ENCODE measurements at places on chromosomes 3 and 15.

DNA sequence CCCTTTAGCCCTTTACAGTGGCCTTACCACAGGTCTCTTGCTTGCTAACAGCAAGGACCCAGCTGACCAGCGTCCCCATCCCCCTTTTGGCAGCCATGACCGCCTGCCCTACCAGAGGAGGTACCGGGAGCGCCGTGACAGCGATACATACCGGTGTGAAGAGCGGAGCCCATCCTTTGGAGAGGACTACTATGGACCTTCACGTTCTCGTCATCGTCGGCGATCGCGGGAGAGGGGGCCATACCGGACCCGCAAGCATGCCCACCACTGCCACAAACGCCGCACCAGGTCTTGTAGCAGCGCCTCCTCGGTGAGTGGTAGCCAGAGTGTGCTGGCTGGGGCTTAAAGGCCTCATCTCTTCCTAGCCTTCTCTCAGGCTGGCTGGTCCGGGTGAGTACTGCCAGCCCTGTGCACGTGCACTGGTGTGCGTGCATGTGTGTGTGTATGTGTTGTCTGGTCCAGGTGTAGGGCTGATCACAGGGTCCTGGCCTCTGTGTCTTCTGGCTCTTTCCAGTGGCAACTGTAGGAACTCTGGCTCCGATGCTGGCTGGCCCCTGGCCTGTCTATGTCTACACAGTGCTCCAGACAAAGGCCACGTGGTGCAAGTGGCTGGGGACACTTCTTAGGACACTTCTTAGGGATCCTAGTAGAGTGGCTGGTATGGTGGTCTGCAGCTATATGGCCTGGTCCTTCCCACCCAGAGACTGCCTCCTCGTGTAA lies 4.4 kb downstream of the CLK3 start:
- DNase-seq: no peak

DNA sequence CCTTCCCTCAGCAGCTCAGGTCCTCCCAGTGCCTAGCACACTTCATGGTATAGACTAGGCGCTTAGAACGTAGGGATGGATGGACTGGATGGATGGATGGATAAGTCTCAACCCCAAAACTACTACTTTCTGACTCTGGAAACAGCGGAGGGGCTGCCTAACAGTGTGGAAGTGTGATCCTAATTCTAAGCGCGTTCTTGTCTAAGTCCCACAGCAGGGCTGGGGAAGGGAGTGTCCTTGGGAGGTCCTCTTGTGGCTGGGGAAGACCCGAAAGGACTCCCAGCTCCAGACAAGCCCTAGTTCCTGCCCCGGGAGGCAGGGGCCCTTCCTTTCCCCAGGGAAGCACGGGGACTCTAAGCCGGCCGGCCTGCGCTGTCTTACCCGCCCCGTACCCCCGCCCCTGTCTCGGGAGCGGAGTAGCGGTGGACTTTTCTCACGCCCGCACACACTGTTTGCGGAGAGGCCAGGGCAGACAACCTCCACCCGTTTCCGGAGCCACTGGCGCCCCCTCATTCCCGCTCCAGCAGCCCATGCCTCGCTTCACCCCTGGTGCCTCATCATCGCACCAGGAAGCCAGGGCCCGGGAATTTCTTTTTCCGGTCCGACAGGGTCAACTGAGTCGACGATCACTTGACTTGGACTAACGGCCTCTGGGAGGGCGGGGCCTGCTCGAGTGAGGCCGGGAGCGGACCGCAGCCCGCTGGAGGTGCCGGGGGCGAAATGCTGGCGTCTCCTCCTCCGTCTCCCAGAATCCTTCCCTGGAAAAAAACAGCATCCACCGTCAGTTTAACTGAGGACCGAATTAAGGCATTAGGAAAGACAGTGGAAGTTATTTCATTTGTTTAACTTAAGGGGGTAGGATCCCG lies 133.3 kb downstream of the TBC1D2B start:
- no peak for DNase-seq

DNA sequence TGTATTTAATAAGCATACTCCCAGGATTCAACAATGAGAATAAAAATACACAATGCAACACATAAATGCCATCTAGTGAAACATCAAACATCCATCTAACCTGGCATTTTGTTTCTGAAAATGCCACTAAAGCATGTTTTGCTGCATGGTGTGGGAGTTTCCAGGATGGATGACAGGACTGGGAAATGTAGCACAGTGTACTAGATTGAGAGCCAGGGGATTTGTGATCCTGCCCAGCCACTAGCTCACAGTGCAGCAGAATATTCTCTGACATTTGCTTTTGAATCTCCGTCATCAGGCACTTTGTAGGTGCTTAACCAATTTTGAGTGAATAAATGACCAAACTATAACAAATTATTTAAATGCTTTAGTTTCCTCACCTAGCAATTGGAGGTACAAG lies 404.8 kb downstream of the GAP43 start:
- no peak for DNase-seq

DNA sequence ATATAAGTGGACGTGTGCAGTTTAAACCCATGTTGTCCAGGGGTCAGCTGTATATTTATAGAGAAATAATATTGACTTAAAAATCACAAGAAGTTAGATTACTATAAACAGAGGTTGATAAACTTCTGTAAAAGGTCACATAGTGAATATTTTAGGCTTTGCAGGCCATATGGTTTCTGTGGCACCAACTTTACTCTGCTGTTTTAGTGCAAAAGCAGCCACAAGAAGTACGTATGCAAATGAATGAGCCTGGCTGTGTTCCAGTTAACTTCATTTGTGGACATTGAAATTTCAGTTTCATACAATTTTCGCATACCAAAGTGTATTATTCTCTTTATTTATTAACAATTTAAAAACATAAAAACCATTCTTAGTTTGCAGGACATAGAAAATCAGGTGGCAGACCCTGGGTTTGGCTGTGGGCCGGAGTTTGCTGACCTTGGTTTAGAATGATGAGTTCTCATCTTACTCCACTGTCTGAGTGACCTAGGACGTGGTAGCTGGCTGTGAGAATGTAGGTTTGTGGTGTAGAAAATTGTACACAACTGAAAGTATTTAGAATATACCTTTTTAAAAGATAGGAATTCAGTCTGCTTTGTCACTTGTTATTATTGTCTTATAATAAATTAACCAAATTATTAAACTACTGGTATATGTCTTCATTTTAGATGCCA lies 16.3 kb downstream of the FAN1 start:
- no peak for DNase-seq

GRCh38 chr3:145911016-145911415 lies 250.0 kb downstream of the PLOD2 start:
- DNase-seq: no peak

- DNase-seq: no peak
These were observed 236.0 kb upstream of the GOLGA6L4 start for GRCh38 chr15:83999396-84000135.

DNA sequence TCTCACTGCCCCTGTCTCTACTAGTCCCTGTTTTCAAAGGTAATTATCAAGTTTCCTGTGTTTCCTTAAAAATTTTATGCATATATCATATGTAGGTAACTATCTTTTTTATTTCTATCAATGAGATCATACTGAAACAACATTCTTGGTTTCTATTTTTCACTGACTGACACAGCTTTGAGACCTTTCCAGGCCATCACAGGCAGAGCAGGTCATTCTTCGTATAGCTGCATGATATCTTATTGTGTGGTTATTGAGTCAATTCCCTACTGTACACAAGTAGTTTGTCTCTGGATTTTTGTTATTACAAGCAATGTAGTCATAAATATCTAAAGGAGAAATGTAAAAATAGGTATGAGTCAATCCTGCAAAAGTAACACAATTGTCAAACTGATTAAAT lies 169.6 kb downstream of the CFAP20DC start:
- DNase-seq: no peak

DNA sequence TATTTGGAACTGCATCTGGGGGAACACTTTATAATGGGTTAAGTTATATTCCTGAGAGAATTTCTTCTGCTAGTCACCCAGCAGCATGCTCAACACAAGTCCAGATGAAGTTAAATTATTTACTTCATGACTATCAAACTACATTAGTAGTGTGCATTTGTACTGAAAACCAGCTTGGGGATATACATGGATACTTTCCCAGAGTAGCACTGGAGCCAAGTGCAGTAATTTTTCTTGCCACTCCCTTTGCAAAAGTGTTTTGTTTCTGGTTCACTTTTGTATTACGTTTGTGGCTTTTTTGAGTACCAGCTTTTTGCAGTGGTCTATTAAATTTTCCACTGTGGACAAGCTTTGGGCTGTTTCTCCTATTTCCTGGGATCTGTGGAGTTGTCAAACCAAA lies 243.0 kb downstream of the AGBL1 start:
- no peak for DNase-seq

DNA sequence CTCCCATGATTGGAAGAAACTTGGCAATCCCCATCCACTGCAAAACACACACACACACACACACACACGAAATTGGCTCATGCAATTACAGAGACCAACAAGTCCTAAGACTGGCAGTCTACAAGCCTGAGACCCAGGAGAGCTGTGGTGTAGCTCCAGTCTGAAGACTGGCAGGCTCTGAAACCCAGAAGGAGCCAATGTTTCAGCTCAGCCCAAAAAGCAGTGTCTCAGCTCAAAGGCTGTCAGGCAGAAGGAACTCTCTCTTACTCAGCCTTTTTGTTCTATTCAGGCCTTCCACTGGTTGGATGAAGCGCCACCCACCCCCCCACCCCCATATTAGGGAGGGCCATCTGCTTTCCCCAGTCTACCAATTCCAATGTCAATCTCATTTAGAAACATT lies 32.1 kb downstream of the MESD start:
- no peak for DNase-seq

DNA sequence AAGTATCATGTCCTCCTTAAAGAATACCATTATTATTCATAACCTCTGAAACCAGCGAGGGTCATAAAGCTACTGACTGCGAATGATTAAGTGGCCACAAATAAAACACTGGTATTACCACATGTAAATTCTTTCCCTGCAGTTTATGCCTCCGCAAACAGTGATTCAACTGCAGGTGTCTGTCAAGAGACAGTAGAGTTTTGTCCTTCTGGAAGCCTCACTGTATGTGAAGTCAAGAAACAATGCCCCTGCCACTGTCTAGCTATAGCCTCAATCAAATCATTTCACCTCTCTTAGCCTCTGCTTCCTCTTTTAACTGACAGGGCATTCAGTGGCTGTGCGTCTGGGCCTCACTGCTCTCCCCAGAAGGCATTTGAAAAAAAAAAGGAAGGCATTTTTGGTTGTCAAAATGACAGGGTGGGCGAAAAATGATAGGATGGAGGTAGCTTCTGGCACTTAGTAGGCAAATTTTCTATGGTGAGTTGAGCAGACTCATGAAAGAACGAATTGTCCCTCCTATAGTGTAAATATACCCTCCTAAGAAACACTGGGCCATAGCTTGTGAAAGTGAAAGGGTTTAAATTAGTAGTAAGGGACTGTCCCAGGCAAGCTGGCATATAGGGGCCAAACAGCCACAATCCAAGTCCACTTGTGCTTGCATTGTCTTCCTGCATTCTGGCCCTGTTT lies 66.7 kb downstream of the FILIP1L start:
- DNase-seq: no peak

DNA sequence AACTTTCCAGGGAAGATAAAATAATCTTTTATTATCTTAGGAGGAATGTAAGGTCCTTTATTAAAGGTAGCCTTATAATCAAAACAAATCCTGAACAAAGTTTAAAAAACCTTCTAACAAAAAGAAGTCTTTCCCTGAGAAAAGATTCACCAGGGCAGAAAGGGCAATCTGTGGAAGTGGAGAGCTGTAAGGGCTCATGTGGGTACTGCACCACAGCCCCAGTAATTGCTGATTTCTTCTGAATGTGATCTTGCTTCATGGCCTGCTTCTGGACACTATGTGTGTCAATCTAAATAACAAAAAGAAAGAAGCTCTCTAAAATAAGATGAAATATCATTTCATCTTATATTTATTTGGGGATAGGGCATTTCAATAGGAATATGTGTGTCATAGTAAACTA lies 1501.6 kb downstream of the OTOL1 start:
- DNase-seq: no peak

- DNase-seq: peak; percentile 23
These were observed 6.3 kb upstream of the GTPBP8 start for GRCh38 chr3:112984485-112984884.

DNA sequence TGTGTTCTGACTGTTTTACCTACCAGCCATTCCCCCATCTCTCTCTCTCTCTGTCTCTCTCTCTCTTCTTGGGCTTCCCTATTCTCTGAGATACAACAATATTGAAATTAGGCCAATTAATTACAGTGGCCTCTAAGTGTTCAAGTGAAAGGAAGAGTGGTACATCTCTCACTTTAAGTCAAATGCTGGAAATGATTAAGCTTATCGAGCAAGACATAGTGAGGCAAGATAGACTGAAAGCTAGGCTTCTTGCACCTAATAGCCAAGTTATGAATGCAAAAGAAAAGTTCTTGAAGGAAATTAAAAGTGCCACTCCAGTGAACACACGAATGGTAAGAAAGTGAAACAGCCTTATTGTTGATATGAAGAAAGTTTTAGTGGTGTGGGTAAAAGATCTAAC lies 21.3 kb downstream of the SNRK start:
- DNase-seq: no peak

DNA sequence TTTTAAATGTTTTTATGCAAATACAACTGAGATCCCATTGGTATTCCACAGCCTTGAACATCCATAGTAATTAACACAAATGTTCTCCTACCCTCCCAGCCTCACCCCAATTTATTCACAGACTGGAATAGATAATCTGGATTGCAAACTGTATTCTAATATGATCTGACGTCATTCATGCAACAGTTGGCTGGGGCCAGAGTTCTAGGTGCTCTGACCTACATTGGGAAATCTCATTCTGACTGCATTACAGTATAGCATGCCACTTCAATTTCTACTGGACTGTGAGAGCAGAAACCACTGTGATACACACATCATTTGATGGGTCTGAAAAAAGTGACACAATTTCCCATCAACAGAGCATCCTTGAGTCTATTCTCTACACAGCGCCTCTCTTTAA lies 403.1 kb downstream of the MAGI1 start:
- DNase-seq: no peak

DNA sequence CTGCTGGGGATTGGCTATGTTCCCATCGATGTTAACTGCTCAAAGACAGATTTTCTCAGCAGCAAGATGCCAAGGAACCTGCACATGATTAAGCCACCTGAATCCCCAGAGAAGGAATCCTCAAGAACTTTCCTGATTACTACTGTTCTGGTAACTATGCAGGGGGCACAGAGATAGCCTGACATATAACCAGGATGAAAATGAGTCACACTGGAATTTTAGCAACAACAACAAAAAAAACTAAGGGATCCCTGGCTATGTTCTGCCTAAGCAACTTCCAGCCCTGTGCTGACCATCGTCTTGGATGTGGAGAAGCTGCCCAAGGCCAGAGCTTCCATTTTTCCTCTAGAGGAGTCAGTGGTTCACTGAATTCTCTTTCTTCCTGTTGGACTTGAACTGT lies 13.8 kb downstream of the RIOX2 start:
- no peak for DNase-seq

DNA sequence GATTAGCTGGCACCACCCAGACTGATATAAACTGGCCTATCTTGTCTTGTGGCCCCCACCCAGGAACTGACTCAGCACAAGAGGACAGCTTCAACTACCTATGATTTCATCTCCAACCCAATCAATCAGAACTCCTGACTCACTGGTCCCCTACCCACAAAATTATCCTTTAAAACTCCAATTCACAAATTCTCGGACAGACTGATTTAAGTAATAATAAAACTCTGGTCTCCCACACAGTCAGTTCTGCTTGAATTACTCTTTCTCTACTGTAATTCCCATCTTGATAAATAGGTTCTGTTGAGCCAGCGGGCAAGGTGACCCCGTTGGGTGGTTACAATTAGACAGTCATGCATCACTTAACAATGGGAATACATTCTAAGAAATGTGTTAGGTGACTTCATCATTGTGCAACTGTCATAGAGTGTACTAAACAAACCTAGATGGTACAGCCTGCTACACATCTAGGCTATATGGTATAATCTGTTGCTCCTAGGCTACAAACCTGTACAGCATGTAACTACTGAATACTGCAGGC lies 48.1 kb upstream of the MAP4 start:
- DNase-seq: no peak

GRCh38 chr15:77426871-77427270 lies 6.2 kb downstream of the HMG20A start:
- no peak for DNase-seq
